T47D (cell line): ENCODE measurements at places on chromosomes 7 and 10.
A peak's percentile ranks its signal among the peaks of the same experiment; 100 is the strongest.

DNA sequence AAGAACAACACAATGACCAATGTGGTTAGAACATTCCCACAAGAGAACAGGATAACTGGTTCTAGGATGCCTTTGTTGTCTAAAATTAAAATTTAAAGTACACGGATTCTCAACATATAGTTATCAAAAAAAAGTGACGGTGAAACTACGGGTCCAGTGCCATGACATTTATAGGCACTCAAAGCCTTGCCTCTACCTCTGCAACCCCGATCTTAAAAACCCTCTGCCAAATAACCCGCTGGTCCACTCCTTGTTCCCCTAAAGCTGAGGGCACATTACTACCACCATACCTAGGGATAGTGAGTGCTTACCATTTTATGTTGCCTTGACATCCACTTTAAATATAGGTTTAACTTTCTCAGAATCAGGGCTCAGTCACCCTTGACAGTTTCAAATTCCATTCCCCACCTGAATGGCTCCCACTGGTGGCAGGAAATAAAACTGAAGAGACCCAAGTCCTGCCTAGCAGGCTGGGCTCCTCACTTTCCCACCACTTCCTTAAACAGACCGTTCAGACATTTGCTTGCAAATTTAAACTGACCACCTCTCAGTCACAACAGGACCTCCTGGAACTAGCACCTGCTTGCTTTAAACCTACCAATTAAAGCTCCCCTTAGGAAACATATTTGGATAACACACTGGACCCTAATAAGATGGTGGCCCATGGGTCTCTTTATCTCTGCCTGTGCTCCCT lies 169.9 kb upstream of the ASAH2 start:
- DNase-seq = no peak

DNA sequence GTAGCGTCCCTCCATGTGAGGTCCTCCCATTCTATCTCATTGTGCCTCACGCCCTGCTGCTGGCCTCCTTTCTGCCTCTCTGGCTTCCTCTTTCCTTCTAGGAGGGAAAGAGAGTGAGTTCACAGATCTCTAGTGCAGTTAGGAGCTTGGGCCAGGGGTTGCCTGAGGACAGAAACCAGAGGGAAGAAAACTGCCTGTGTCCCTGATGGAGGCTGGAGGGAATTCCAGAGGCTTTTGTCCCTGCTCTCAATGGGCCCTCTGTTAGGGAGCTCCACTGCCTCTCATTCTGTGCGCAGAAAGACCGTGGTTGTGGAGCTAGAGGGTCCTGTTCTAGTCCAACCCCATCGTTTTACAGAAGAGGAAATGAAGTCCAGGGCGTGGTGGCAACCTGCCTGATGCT lies 4.6 kb downstream of the MARVELD1 start:
- DNase-seq = no peak

- DNase-seq = no peak
These were observed 227.8 kb upstream of the INHBA start for GRCh38 chr7:41930538-41931262.

GRCh38 chr7:107233174-107233573 lies 64.4 kb downstream of the HBP1 start:
- peak; percentile 3 for DNase-seq

- no peak for DNase-seq
These were observed 218 bp downstream of the GDI2 start for GRCh38 chr10:5813091-5813340.

- DNase-seq = no peak
These were observed 236.5 kb downstream of the RELN start for GRCh38 chr7:103752995-103753394.

DNA sequence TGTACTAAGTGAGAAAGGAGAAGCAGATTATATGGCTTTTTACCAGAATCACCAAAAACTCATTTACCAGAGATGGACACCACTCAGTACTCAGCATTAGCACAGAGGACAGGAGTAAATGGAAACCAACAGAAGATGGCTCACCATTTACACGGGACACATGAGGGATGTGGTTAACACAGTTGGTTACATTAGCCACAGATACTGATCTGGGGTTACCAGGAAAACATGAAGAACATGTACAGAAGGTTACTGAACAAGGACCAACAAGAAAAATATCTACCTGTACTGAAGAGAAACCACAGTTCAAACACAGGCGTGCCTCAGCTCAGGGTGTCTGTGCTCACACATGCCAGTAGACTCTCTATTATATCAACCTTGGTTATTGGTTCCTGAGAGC lies 1285.8 kb upstream of the SORCS1 start:
- no peak for DNase-seq

- DNase-seq = no peak
These were observed 235.2 kb downstream of the TMEM26 start for GRCh38 chr10:61217851-61218565.

DNA sequence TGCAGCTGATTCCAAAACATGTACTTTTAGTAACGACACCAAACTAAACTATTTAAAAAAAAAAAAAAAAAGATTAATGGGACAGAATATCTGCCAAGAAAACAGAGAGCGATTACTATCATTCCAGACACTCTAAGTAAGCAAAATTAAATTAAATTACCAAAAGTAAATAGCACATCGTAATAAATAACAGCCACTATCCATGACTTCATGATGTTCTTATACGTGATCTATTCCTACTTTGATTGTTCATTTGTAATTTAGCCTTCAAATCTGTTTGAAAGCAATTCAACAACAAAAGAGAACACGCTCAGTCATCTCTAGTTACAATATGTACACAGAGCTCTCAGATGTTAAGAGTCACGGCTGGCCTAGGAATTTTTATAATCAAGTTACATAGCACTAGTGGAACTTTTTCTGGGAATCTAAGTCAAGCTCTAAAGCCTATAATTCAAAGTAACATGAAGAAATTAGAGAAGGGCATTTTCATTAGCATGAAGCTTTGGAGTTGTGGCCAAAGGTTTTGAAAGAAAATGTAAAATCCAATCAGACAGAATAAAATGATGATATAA lies 241.7 kb upstream of the NEBL start:
- no peak for DNase-seq

DNA sequence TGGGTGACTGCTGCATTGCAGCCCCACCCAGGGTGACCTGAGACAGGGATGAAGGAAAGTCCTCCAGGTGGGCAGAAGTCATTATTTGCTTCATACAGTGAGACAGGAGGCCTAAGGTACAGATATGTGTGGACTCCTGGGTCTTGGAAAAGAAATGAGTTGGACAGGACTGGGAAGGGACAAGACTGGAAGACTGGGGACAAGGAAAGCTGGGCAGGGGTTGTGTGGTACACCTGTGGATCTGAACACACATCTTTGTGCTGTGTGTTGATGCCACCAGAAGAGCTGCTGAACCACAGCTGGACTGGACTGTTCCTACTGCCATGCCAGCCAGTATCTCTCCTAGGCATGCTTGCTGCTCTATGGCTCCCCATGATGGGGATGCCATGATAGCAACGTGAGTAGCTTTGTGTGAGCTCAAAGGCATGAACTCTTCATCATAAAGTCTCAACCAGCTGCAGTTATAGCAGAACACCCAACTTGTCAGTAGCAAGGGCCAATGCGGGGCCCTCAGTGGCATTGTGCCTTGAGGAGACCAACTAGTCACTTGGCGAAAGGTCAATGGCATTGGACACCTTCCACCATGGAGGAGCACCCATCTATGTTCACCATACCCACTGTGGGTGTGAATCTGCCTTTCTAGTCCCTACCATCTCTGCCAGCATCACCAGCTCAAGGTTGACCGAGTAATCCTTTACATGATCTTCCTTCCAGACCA lies 76.0 kb upstream of the GRB10 start:
- DNase-seq = no peak

GRCh38 chr10:50567384-50567783 lies 56.4 kb downstream of the SGMS1 start:
- no peak for DNase-seq

GRCh38 chr10:50563906-50564305 lies 59.9 kb downstream of the SGMS1 start:
- DNase-seq = no peak

DNA sequence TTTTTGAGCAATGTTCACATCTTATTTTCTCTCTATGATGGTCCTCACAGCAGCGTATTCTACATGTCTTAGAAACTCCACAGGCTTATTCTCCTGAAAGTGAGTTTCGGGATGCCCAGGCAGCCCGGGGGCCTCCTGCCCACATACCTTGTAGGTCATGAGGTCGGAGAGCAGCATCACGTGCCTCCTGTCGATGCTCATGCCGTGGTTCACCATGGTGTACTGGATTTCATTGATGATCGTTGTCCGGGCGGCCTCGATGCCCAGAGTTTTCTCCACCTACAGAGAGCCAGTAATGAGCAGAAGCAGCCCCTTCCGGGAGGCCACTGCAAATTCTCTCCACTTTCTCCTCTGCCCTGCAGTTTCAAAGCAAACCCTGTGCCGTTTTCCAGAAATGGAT lies 48.0 kb downstream of the POLR3A start:
- DNase-seq = no peak

GRCh38 chr7:7620236-7620635 lies 20.3 kb upstream of the UMAD1 start:
- no peak for DNase-seq

DNA sequence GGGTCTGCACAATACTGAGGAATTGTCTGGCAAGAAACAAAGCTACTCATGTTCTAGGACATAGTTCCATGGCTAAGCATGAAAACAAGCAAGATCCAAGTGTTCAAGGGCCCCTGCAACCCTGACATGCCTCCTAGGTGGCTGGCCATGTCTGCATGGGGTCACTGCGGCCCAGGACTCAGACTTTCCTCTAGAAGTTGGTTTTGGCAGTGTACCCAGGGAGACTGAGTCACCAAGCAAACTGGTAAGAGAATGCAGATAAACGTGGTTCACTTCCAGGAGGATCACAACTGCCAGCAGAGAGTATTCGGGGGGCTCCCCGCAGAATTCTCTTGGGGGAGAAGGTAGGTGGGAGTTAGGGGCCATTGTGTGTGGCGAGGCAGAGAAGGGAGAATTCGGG lies 7.4 kb upstream of the PFKFB3 start:
- DNase-seq = no peak

- DNase-seq = no peak
These were observed 38.1 kb downstream of the KIAA1549 start for GRCh38 chr7:138943061-138943460.

- no peak for DNase-seq
These were observed 25.5 kb downstream of the OGDHL start for GRCh38 chr10:49736564-49737113.

GRCh38 chr7:75716992-75717626 lies 21.6 kb downstream of the HIP1 start:
- no peak for DNase-seq

DNA sequence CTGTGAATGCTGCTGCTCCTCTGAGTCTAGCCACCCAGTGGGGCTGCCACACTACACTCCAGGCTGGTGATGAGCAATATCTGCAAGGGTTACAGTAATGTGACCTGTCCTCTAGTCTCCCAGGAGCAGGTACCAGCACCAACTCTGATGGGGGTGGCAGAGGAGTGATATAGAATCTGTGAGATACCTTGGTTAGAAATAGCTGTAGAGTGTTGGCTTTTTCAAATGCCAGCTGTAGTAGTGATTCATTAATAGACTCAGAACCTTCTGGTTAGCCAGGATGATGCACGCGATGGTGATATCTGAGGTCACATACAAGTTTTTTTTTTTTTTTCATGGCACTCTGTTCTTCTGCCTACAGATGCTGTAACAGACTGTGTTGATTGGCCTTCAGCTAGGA lies 757.1 kb downstream of the INHBA start:
- DNase-seq = no peak

DNA sequence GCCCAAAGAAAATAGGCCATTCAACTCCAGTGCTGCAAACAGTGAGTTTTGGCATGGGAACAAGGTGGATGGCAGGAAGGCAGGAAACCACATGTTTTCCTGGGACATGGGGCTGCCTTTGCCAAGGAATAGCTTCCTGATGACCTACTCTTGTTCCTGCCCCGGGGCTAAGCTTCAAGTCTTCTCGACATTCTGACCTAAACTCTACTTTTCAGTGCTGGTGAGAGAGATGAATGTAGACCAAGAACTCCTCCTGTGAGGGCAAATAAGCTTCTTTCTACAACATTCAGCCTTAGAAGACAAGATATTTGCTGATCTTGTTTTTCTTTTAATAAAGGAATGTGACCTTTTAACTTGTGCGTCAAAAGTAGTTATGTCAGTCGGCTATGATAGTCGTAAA lies 199.0 kb downstream of the GPR37 start:
- DNase-seq = no peak

GRCh38 chr10:74330646-74331045 lies 179.6 kb downstream of the ADK start:
- DNase-seq = no peak
